ENCODE measurements at places on chromosomes 7 and 10.
A peak's percentile ranks its signal among the peaks of the same experiment; 100 is the strongest.

- no peak for DNase-seq
Measured at GRCh38 chr7:133300811-133301210, 47.9 kb downstream of the EXOC4 start.

GRCh38 chr10:5291501-5292195 is 73.1 kb upstream of the UCN3 start:
- DNase-seq: peak; percentile 86

GRCh38 chr10:3136763-3137611 is 35.6 kb downstream of the PITRM1 start:
- DNase-seq: no peak

DNA sequence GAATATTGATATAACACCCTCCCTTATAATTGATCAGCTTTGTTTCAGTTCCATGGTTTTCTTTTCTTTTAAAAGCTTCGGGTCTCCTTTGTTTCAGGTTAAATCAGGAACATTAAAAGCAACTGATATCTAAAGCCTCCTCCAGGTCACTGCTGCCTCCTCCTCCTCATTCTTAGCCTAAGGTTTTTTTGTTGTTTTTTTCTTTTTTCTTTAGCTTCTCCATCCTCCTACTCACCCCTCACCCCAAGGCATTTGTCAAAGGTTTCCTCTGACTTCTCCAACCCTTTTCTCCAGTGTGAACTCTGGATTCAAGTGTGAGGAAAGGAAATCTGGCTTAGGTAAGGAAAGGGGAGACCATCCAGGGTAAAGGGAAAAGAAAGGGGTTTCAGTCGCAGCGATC is 420.2 kb upstream of the NFE2L3 start:
- no peak for DNase-seq

GRCh38 chr7:159191236-159191635 is 46.6 kb upstream of the VIPR2 start:
- DNase-seq: no peak

- DNase-seq: no peak
Measured at GRCh38 chr7:98935811-98936210, 57.5 kb downstream of the TRRAP start.

- DNase-seq: no peak
Measured at GRCh38 chr7:131080754-131081153, 246.9 kb upstream of the MKLN1 start.

- DNase-seq: peak; percentile 38
Measured at GRCh38 chr10:6473430-6473829, 106.6 kb downstream of the PRKCQ start.

- no peak for DNase-seq
Measured at GRCh38 chr10:14163377-14164086, 167.2 kb downstream of the FRMD4A start.

GRCh38 chr7:70694434-70694970 is 437.4 kb upstream of the GALNT17 start:
- DNase-seq: peak; percentile 26

GRCh38 chr10:22310928-22311327 is 5.3 kb upstream of the COMMD3 start:
- DNase-seq: no peak

- peak; percentile 57 for DNase-seq
Measured at GRCh38 chr7:1961701-1962276, 271.0 kb downstream of the MAD1L1 start.

GRCh38 chr7:101816595-101817470 is 593 bp upstream of the CUX1 start:
- DNase-seq: no peak

GRCh38 chr10:117503244-117504205 is 39.0 kb upstream of the EMX2 start:
- no peak for DNase-seq

- no peak for DNase-seq
Measured at GRCh38 chr7:52413051-52413450, 622.4 kb upstream of the POM121L12 start.

GRCh38 chr10:3122486-3123205 is 49.9 kb downstream of the PITRM1 start:
- DNase-seq: no peak

DNA sequence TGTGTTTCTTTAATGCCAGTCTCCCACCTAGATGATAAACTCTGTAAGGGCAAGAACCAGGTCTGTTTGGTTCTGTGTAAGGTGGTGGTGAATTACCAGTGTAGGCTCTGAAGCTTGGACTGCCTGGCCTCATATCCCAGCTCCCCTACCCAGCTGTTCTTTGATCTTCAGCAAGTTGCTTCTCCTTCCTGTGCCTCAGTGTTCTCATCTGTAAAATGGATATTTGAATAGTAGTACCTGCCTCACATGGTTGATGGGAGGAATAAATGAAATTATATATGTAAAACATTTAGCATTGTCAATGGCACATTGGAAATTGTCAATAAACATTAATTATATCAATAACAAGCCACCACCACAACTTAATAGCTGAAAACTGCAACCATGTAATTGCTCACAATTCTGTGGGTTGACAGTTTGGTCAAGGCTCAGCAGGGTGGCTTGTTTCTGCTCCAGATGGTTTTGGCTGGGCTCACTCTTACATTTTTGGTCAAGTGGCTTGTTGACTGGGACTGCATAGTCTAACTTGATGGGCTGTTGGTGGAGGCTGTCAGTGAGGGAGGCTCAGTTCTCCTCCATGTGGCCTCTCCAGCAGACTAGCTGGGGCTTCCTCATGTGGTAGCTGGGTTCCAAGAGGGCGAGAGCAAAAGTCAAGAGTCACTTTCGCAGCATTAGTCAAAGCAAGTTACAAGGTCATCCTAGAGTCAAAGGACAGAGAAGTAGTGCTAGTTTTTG is 84.5 kb upstream of the DUSP5 start:
- no peak for DNase-seq

DNA sequence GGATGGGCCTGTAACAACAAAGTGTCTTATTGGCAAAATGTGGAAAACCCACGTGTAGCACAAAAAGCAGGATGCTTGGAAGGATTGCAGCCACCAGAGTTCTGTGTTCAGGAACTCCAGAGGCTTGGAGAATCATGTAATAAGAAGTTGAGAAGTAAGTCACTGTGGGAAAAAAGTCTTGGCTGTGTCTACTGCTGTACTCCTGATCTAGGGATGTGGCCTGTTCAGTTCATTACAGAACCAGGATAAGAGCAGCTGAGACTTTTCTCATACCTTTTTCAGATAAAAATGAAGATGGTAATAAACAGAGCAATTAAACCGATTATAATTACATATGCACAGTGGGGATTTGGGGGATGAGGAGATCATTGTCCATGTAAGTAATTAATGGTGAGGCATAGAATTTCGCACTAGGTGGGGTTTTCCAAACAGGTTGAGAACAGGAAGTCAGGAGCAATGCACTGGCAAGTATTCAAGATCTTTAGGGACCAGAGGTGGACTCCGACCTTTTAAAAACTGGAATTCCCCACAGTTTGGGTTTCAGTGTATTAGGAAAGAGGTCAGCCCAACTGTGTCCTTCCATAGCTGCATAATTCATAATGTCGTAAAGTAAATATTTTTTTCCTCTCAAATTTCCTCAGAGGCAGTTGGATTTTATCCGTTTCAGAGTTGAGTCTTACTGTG is 281.7 kb downstream of the FRMD4A start:
- no peak for DNase-seq

DNA sequence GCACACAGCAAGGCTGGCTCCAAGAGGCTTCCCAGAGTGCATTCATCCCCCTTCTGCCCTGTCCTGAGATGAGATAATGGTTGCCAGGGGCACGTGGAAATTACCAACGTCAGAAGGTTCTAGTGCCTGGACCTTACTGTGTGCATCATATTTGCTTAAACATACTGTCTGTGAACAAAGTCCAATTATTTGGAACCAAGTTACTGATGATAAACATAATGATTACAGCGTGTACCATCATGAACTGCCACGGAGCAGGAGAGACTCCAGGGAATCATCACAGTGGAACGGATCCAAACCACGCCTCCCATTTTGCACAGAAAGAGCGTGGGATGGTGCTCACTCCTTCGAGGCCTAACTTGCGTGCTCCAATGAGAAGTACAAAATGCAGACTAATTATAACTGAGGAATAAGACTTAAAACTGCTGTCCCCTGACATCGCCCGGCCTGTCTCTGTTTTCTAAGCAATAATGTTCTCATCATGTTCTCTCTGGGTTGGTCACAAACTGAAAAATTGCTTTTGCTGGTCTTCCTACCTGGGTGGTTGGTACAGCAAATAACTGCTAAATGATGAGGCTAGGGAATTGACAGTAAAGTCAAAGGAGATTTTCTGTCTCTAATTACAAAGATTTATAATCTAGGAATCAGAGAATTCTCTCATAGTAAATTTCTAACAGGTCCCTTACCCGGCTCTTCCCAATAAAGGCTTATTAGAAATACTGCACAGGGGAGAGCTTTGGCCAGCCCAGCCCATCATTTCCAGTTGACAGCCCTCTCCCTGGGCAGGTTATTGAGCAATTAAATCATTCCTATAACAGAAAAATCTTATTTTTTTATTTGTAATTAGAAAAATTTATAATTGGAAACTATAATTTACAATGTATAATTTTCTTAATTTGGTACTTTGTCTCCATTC is 182.2 kb downstream of the CAMK1D start:
- no peak for DNase-seq

- no peak for DNase-seq
Measured at GRCh38 chr10:80455461-80456349, 1.6 kb downstream of the TSPAN14 start.

DNA sequence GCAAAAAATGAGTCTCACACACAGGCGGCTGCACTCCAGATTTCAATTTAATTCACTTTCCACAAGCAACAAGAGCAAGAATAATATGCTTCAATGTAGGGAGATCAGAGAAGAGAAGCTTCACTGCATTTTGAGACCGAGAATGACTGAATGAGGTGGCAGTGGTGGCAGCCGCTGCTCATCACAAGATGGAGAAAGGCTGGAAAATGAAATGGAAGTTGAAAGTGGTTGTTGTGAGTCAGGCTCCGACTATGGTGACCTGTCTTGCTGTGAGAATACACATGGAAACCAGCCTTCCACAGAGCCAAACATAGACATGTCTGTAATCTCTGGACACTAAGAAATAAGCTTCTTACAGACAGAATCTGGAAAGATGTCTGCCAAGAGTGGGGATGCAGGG is 499.6 kb upstream of the LRRN3 start:
- DNase-seq: no peak

DNA sequence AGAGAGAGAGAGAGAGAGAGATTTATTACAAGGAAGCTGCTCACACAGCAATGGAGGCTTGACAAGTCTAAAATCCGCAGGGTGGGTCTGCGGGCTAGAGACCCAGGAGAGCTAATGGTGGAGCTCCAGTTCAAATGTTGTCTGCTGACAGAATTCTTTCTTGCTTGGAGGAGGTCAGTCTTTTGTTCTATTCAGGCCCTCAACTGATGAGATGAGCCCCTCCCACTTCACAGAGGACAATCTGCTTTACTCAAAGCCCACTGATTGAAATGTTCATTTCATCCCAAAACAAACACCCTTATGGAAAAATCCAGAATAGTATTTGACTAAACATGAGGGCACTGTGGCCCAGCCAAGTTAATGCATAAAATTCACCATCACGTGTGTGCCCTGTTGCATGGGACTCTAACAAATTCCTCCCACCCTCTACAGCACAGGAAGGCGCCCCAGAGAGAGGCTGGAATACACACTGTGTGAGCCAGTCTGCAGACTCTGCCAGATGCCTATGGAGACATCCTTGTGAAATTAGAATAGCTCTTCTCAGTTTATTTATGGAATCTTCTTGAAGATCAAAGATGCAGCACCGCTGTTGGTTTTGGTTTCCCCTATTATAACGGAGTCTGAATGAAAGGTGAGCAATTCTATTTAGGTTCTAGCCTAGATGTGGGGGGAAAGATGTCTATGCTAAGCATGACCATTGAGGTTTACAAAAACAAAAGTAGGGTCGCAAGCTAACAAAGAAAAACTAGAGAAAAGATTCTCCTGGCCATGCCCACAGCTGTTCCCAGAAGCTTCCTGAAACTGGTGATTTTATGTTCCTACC is 123.0 kb upstream of the SFMBT2 start:
- DNase-seq: no peak

DNA sequence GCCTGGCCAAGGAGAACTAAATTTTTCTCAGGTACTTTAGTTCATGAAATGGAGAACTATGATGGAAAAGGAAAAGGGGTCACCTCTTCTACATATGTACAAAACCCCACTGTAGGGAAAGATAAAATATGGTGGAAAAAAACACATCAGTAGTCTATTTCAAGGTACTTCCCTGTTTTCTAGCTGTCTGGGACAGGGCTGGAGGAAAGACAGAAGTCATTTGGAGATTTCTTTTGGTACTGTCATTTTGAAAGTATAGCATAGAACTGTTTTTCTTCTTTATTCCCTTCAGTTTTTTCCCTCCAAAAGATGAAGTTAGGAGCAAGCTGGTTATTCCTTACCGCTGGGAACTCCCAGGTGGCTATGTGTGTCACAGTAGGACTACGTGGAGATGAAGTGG is 196.1 kb downstream of the DOCK4 start:
- no peak for DNase-seq

DNA sequence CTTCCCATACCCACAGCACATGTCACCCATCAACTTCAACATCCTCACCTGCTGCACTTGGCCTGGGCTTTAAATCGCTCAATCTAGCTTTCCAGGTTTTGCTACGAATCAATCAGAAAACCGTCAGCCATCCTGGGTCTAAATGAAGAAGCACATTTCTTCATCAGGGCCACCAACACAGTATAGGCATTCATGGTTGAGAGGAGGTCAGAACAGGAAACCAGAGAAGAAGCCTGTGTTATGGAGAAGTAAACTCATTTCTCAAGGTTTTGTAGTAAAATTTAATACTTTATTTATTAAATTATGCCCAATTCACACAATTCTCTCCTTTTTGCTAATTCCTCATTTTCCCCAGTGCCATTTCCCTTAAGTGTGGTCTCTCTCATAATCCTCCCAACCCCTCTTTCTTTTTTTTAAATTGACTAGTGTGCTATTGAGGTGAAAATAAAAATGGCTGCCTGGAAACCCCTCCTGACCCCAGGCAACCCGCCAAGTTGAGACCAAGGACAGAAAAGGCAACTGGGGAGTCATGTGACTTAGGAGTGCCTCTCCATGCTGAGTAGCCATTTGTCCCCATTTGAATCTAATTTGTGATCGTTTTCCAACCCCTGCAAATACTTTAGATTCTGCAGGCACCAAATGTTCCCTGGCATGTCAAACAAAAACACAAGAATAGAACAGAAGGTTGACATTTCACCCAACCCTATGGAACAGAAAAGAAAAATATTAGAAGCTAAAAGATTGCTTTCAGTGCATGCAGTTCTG is 181.1 kb upstream of the NAMPT start:
- DNase-seq: no peak

- DNase-seq: no peak
Measured at GRCh38 chr7:86790383-86790782, 146.7 kb downstream of the GRM3 start.

All from CD4-positive, alpha-beta T cell treated with Interleukin-15 for 1 hour (primary cell).